A549 treated with Hydrocortisone at 1 μM for 4 hours (cell line): ENCODE measurements at places on chromosomes 2 and 18. TPM values are rescaled to one million over a fixed set of nuclear protein-coding genes. Genes with fewer than 3 reads are reported as not detected.

LYPD6B gene
- 0.10 TPM in 1 of 5 replicates, not detected in the others for total RNA-seq

TBC1D8 gene
- total RNA-seq = 76.4 to 104 TPM (median 96.6 TPM) in 5 replicates

KCNE4 gene
- 0.39 to 0.64 TPM (median 0.54 TPM) in 5 replicates for total RNA-seq

RAD51AP2 gene
- not detected in 5 replicates for total RNA-seq

SPATA3 gene
- total RNA-seq = not detected in 5 replicates

PLCD4 gene
- total RNA-seq = 0.24 to 0.77 TPM (median 0.47 TPM) in 5 replicates

TPGS2 gene
- total RNA-seq = 82.3 to 95.7 TPM (median 86.5 TPM) in 5 replicates

POTEI gene
- total RNA-seq = 0.01 TPM in 1 of 5 replicates, not detected in the others

TLX2 gene
- total RNA-seq = 0.08 to 0.35 TPM (median 0.27 TPM) in 5 replicates

ASXL3 gene
- total RNA-seq = not detected in 5 replicates

KLHL14 gene
- total RNA-seq = not detected in 5 replicates

CD226 gene
- total RNA-seq = 0.11 to 0.16 TPM (median 0.14 TPM) in 5 replicates

KCNG2 gene
- 0.07 TPM in 1 of 5 replicates, not detected in the others for total RNA-seq
